ENCODE measurements at places on chromosomes 7 and 10. TPM values are rescaled to one million over a fixed set of nuclear protein-coding genes. Genes with fewer than 3 reads are reported as not detected.
A peak's percentile ranks its signal among the peaks of the same experiment; 100 is the strongest.

Gene IDI2
- not detected for total RNA-seq

DNA sequence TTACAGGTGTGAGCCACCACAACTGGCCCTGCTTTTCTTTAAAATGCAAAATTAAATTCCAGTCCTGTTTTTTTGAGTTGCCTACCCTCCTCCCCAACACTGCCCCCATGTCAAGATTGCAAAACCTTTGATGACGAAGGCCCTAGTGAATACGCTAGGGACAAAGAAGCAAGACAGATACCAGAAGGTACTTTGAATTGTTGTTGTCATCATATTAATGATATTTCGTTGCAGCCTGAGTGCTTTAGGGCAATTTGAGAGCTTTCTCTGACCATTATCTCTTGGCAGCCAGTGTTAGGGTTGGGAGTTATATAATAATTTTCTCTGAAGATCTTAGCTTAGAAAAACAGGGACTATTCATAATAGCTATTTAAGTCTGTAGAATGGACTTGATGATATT, 7.1 kb downstream of the CCSER2 start:
- peak; percentile 28 for DNase-seq

DNA sequence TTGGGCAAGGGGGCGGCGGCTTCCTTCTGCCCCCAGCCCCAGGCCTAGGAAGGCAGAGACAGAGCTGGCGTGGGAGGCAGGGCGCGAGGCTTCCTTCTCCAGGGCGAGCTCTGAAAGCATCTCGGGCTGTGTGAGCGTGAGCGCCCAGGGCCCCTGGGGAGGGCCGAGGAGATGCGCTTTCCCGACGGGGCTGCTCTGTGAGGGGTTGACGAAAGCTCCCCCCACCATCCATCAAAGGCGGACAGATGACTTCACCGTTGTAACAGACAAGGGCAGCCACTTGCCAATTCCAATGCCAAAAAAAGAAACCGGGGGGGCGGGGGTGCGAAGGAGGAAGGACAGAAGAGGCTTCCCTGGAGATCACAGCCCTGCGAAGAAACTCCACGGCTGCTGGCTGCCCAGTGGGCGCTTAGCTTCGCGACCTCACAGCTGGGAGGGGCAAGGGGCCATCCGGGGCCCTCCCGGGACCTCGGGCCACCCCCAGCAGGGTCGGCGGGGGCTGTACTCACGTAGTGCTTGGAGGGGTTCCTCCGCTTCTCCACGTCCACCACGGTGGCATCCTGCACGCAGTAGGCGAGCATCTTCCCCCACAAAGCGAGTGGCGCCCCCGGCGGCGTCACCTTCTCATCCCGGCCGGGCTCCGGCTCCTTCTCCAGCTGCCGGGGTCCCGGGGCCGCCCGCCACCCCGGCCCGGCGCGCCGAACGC, 537 bp downstream of the SH3PXD2A start:
- peak; percentile 41 for DNase-seq

Gene SPDYE16
- 0.09 TPM for total RNA-seq

- no peak for DNase-seq
Measured at GRCh38 chr7:140039896-140040295, 22.9 kb downstream of the PARP12 start.

Gene TEX36
- 2.1 TPM for total RNA-seq

- DNase-seq: no peak
Measured at GRCh38 chr10:92699193-92699517, 9.4 kb downstream of the HHEX start.

- DNase-seq: peak; percentile 5
Measured at GRCh38 chr7:37089972-37090371, 358.7 kb downstream of the ELMO1 start.

Gene PLAU
- 21.6 TPM for total RNA-seq

DNA sequence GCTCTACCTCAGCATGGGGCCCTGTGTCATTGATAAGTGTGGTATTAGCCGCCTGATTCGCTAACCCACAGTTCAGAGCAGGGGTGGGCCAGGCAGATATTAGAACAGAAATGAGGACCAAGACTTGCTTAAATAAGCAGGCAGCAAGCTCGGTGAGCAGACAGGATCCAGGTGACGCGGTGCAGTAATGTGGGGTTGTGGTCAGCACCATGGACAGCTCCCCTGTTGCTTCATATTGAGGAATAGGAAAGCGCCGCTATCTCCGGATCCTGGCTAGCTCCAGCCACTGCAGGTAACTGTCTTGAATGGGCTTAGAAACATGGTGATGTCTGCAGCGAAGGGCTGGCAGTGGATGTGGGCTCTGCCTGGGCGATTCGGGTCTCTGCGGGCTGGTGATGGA, 51.3 kb upstream of the GPR26 start:
- peak; percentile 63 for DNase-seq

DNA sequence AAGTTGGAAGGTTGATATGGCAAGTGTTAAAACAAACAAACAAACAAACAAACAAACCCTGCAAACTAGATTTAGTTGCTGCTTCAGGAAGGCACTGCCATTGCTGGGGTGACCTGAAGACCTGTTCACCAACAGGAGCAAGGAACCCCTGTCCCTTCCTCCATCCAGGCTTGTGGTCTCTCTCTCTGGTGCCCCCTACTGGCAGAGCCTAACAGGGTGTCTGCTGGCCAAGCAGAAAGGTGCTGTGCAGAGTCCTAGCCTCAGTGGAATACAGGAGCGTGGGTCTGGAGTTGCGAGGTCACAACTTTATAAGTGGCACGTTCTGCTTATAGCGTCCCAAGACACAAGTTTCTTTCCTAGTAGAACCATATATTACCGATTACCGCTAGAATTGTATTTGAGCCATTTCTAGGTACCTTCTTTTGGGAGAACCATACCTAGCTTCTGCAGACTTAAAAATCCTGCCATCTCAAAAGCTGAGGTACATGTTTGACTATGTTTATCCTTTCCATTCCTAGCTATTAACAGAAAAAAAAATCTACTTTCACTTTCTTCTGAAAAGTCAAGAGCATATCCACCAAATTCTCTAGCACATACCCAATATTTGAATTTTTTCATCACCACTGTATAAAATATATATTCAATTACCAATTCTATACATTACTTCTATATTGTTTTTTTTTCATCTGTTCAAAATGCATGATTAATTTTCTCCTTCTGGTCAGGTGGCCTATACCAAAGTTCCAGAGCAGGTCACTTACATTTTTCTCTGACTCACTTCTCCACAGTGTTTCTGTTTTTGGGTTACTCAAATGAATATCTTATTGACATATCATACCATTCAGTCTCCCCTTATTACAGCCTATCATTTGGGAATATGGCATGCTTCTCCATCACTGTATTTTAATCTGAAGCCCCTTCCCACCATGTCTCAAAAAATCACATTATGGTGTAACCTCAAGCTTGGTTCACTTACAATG, 29.1 kb upstream of the CALD1 start:
- DNase-seq: peak; percentile 44

DNA sequence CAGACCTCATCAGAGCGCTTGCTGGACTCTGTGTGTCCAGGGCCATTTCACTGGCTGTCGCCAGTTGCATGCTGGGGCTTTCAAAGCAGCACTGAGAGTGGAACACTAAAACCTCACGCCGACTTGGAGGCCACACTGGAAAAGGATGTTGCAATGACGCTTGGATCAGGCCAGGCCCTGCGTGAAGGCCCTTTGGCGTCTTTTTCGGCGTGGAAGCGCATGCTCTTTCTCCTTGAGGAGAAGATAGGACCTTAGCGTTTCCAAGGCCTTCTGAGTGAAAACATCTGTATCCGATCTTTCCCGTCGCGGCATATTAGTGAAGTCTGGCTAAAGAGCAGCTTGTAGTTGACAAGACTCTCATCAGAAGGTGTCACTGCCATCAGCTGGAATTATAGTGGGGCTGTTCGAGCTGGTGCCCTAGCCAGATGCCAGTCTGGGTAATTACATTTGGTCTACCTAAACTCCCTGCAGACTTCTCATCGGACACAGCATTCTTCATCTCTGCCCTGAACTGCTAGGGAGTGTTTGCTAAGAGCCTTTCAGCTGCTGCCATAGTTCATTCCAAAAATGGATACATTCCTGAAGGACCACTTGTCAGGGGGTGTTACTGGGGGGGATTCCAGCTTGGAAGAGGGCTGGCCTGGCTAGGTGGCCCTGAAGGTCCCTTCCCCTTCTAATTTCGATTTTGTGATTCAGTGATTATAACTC, 167.7 kb upstream of the TCF7L2 start:
- DNase-seq: peak; percentile 38

GRCh38 chr7:80721883-80722615, 83.6 kb downstream of the CD36 start:
- DNase-seq: peak; percentile 87

Gene KLF14
- total RNA-seq: not detected

DNA sequence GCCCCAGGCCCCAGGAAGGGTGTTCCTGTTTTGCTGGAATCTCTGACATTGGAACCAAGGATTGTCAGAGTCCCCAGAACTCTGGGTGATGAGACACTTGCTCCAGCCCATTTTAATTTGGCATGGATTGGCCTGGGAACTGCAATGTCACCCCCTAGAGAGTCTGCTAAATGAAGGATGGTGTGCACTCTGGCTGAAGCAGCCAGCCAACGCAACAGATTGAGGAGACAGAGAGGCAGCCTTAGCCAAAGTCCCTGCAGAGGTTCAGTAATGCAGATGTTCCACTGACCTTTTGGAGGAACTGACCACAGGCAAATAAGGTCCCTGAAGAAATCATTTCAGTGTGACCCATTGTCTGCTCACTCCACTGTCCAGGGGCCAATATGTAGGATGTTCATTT, 13.4 kb downstream of the LRRC18 start:
- no peak for DNase-seq

Gene OPN4
- not detected for total RNA-seq

Gene CYP26C1
- 0.09 TPM for total RNA-seq

- peak; percentile 28 for DNase-seq
Measured at GRCh38 chr10:69766161-69766910, 35.4 kb upstream of the COL13A1 start.

Gene PYROXD2
- total RNA-seq: 10.2 TPM

GRCh38 chr7:95684037-95684436, 87.7 kb upstream of the PDK4 start:
- DNase-seq: peak; percentile 50

DNA sequence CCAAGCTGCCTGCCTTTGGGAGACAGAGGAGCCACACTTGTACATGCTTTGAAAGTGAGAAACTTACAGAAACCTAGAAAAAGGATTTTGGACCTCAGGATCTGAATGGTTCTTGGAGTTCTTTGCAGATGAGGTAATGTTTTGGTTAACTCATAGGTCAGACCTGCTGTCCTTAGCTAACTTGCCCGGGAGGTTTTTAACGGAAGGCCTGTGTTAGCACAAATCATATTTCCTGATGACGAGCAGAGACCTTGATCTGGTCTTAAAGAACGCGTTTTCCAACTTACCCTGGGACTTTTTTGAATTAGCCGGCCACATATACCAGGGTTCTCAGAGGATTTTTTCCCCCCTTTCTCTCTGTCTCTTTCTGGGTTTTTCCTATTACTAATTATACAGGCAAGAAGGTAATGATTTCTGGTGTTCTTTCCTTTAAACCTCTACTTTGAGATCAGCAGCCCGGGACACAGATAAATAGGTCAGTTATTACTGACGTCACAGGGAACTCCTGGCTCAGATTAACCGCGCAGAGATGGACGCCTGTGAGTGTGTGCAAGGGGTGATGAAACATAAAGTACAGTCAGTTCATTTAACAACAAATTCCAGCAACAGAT, 101.7 kb upstream of the KLF6 start:
- peak; percentile 90 for DNase-seq

- DNase-seq: peak; percentile 86
Measured at GRCh38 chr10:90308223-90308622, 549.6 kb downstream of the HTR7 start.

Gene GRID2IP
- total RNA-seq: not detected

- DNase-seq: peak; percentile 33
Measured at GRCh38 chr7:51077987-51078370, 238.6 kb downstream of the COBL start.

GRCh38 chr10:21515361-21516241, 9.9 kb downstream of the SKIDA1 start:
- DNase-seq: no peak

DNA sequence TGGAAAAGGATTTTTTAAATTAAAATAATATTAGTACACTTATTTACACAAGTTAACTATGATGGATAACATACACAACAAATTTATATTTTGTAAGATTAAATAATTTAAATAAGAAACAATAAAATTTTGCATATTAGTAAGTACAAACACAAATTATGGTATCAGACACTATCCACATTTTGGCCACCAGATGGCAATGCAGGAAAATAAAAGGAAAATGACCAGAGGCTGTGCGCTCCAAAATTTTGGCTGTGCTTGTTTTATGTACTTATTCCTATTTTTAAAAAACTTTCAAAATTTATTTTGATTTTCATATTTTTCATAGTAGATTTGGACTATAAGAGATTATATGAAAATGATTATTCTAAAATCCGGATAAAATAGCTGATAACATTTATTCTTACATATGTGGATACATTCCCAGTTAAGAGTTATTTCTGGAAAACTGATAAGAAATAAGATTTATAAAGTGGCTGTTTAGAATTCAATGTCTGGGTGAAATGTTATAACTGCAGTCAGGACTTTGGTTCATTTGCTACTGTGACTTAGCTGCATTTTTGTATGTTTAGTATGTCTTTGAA, 274.7 kb upstream of the HGF start:
- peak; percentile 83 for DNase-seq

GRCh38 chr7:147607157-147607800, 983.3 kb upstream of the C7orf33 start:
- no peak for DNase-seq

GRCh38 chr7:151999424-152000090, 25.9 kb upstream of the GALNT11 start:
- DNase-seq: peak; percentile 63

DNA sequence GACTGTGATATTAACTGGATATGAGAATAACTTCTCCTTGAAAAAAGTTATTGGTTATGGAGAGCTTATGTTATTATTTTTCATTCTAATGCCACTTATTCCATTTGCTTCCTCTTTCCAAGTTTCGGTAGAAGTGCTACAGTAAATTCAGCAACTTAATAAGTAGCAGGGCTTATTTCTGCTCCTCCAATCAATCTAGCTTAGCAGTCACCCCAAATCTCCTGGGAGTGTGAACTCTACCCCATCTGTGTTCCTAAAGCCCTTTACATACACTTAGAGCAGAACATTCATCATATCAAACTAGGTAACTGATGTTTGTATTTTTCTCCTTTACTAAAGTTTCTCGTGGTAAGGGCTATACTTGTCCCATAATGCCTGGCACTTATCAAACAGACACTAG, 8.7 kb downstream of the ARL3 start:
- DNase-seq: no peak

GRCh38 chr10:97543025-97543546, 29.5 kb upstream of the ANKRD2 start:
- DNase-seq: peak; percentile 92

DNA sequence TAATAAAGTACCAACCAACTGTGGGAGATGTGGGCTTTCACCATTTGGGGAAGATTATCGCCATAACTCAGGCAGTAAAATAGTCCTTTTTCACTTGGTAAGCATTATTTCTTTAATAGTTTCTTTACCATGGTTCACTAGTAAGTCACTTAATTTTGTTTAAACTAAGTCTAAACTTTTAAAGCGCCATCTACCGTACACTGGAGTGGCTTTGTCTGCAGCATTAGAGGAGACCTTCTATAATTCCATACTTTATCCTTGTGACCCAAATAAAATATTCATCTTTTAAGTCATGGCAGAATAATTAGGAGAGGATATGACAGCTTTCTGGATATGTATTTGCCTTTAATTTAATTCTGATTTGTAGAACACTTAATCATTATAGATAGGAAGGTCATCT, 468.0 kb downstream of the MAGI2 start:
- peak; percentile 2 for DNase-seq

Gene MYH16
- not detected for total RNA-seq

Gene CLDN4
- total RNA-seq: 0.54 TPM

All from fibroblast of the aortic adventitia (primary cell).